ENCODE measurements at places on chromosomes 5 and 9.

DNA sequence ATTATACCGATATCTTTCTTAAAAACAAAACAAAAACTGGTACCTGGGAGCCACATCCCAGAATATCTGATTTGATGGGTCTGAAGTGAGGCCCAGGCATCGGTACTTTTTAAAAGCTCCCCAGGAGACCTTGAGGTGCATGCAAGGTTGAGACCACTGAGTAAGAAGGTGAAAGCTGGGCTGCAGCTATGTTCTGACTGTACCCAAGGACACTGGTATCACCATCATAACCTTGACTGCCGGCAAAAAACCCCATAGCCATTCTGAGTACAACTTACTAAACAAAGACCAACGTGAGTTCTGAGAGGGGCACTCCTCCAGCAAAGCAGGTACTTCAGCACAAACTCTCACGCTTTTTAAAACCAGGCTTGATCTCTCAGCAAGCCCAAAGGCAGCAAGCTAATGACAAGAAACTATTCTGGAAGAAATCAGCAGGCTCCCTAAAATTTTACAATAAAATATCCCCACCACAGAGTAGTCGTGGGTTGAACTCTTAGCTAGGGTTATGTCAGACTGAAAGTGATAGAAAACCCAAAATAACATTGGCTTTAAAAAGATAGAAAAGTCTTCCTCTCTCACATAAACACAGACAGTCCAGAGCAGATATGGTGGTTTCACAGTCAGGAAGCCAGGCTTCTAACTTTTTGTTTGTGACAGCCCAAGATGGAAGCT is 263.9 kb downstream of the SAXO1 start:
- no peak for DNase-seq

DNA sequence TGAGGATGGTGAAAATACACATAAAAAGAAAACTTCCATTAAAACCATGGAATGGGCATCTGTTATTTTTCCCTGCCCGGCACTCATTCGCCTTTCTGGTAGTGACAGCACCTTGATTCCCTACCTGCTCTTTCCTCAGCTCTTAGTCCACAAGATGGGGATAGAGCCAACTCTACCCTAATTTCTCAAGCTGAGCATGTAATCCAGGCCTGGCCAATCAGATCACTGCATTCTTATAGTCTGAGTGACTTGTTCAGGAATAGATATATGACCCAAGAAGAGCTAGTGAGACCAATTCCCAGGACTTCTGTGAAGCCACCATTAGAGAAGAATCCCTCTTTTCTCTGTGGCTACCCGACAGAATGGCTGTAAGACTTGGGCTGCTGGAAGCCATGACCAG is 58.1 kb downstream of the TSSK1B start:
- no peak for DNase-seq

DNA sequence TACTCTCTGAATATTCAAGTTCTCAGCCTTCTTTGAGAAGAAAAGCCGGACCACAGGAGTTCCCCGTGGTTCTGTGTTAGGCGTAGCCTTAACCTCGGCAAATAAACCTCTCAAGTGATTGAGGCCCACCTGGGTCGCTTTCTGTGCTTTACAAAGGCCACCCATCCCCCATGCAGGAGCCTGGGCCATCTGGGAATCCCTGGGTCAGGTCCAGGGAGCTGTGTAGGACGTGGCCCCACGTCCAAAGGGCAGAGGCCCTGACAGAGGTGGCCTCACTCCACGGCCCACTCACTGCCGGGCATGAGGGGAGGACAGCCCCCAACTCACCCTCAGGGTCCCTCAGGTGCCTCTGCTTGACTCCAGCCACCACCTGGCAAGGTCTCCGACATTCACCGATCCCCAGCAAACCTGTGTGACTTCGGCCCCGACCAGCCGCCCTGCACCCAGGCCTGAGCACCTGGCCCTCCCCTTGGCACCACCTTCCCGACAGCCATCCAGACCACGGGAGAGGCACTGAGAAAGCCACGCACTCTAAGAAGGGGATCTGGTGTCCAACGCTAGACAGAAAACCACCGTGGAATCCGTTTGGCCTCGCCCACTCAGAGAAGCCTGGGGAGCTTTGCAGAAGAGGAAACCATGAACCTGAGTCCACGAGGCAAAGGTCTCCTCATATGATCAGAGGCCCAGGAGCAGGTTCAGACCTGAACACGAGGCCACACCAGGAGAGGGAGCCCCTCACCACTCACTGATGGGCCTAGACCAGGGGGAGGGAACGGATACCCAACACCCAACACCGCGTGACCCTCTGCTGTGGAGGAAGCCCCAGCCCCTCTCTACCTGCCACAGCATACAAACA is 4.5 kb downstream of the SLC12A7 start:
- DNase-seq: no peak

GRCh38 chr5:14895301-14895700 is 23.7 kb upstream of the ANKH start:
- DNase-seq: no peak

DNA sequence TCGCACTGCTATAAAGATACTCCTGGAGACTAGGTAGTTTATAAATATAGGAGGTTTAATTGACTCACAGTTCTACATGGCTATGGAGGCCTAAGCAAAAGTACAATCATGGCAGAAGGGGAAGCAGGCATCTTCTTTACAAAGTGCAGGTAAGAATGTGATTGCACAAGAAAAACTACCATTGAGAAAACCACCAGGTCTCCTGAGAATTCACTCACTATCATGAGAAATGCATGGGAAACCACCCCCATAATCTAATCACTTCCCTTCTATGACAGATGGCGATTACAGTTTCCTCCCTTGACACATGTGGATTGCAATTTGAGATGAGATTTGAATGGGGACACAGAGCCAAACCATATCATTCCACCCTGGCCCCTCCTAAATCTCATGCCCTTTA is 121.2 kb upstream of the ST8SIA4 start:
- no peak for DNase-seq

DNA sequence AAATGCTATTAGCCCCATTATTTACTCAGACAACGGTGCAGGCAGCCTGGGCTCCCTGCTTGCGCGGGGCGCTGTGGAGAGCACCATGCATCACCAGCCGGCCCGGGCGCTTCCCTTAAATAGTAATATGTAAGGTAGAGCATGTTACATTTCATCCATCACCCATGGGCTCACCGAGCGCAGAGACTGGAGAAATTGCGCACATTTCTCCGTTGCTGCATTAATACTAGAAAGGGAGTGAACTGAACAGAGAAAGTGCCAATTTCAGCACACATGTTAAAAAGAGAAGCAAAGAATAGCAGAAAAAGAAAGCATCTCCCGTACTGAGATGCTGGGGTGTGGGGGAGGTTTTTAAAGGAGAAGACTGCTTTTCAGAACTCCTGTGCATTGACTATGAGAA is 400.3 kb downstream of the ZSWIM6 start:
- DNase-seq: no peak

- DNase-seq: no peak
Observed at GRCh38 chr5:59618644-59619043, 274.9 kb downstream of the PDE4D start.

- DNase-seq: no peak
Observed at GRCh38 chr9:22228542-22228941, 218.1 kb upstream of the DMRTA1 start.

GRCh38 chr5:158857371-158857770 is 242.3 kb downstream of the EBF1 start:
- no peak for DNase-seq

- DNase-seq: no peak
Observed at GRCh38 chr9:21804331-21804730, 1.9 kb downstream of the MTAP start.

DNA sequence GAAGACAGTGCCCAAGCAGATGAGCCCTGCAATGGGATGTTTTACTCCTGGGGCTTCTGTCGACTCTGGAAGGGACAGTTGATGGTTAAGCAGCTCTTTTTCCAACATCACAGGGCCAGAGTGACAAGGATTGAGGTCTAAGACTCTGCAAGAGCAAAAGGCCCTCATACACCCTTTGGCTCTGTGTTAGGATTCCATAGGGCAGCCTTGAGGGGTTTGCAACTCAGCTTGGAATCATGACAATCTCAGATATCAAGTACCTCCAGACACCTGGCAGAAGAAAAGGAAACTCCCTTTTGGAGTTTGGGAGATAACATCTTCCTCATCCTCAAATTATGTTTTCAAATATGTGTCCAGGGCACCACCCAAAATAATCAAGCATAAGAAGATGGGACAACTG is 205.7 kb downstream of the GNA14 start:
- DNase-seq: no peak

GRCh38 chr5:133643365-133643764 is 31.0 kb upstream of the FSTL4 start:
- no peak for DNase-seq

GRCh38 chr5:33516421-33516820 is 75.7 kb downstream of the TARS1 start:
- no peak for DNase-seq

DNA sequence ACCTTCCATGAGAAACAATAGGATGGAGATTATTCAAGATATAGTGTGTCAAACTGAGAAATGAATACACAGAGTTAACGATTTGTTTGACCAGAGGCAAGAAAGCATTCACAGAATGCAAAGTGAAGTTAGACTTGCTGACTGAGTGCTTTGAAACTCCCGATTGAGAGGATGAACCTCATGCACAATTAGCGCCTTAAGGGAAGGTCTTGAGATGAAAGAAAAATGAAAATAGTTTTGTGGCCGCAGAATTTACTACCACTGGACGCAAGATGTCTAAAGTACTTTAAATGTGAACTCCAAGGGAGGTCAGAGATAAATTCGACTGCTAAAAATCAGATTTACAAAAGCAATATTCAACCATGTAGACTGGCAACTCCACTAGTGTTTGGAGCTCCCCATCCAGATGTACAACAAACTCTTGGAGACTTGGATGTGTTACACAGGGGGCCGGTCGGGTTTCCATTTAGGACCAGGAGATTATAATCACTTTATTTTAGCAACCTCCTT is 707 bp upstream of the RIMOC1 start:
- no peak for DNase-seq

GRCh38 chr9:136518623-136519022 is 27.2 kb downstream of the NOTCH1 start:
- no peak for DNase-seq

GRCh38 chr5:175516933-175517823 is 38.8 kb downstream of the SFXN1 start:
- no peak for DNase-seq

DNA sequence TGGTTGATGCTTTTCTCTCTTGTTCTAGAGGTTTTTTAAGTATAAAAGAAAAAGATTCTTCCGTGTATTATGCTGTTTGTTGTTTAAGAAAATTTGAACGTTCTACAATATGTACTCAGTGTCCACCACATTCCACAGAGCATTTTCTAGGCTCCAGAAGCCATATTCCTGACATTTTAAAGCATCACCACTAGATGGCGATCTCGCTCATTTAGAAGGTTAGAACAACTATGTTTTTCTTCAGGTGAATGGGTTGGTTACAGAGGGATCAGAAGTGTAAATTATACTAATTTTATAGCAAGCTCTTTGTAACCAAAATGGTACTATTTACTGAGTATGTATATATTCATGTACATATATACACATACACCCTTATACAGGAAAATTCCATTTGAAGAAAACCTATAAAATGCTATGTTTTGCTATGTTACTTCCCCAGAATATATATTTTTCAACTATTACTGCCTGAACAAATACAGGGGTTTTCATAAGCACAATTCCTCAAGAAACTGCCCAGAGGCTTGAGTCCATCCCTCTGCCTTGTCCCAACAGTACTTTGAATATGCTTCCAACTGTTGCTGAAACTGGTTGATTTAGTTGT is 284.3 kb downstream of the CCDC171 start:
- no peak for DNase-seq

DNA sequence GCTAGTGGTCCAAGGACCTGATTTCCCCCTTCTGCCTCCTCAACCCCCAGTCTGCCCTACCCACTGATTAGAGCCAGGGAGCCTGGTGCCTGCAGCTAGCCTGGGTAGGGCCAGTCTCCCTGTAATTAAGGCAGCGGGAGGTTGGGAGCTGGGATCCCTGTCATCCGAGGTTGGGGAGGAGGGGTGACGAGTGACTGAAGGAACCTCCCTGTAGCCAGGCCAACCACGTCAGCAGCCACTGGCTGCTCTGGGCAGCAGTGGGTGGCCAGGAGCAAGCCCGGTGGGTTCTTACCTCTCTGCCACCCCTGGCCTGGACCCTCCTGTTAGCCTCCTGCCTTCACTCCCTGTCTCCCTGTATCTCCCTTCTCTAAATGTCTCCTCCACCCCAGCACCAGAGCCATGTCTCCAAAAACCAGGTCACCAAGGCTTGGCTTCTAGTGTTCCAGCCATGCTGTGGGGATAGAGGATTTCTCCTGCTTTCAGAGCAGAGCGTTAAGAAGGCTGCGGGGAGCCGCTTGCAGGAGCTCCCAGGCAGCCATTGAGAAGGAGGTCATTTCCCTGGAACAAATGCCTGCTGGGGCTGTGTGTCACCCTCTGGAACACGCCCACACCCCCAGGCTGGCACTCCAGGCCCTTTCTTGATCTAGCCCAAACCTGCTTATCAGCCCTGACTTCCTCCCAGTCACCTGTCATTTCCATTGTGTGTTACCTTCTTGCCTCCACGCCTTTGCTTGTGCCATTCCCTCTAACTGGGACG is 65.0 kb upstream of the GGTA1 start:
- no peak for DNase-seq

GRCh38 chr5:116421080-116421629 is 153.5 kb downstream of the SEMA6A start:
- no peak for DNase-seq

GRCh38 chr5:15510831-15511230 is 10.9 kb downstream of the FBXL7 start:
- DNase-seq: no peak

DNA sequence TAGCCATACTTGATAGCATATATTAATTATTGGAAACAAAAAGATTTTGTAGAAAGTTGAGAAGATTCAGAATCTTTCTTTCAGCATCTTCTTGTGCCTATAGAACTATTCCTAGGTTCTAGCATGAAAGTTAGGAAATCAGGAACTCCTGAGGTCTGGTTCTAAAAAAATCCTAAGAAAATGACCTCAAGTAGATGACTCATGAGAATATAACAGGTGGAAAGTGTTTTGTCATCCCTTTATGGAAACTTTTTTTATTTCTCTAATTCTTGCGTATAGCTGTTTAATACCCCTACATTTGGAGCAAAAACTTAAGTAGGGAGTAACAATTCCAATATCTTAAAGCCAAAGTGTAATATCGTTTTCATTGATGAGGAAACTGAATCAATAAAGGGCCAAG is 574.1 kb downstream of the NR2F1-AS1 start:
- DNase-seq: no peak

DNA sequence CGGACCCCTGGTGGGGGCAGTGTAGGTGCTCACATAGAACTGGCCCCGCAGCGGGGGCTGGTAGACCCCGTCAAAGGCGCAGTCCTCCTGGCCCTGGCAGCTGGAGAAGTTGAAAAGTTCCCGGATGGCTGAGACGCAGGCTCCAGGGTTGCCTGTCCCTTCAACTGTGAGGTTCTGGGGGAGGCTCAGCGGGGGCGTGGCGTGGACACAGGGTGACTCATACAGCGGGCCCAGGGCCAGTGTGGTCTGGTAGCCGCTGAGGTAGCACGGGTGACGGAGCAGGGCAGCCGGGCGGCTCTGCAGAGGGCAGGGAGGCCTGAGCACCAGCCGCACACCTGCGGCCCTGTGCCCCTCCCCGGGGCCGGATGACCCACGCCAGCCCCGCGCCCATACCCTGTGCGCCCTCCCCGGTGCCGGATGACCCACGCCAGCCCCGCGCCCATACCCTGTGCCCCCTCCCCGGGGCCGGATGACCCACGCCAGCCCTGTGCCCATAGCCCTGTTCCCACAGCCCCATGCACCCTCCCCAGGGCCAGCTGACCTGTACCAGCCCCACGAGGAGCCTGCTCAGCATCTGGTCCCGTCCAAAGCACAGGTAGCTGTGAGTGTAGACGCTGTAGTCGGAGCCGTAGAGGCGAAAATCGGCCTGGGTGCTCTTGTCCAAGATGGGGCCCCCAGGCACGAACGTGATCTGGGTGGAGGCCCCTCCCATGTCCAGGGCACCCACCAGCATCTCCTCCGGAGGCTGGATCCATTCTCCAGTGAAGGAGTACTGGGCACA is 5.0 kb downstream of the ENTPD8 start:
- DNase-seq: no peak

Measured in stimulated activated CD8-positive, alpha-beta memory T cell treated with anti-CD3 and anti-CD28 coated beads, Interleukin-4, amount 100 ng/mL, for 24 hours (primary cell).